ENCODE measurements at places on chromosomes 4 and X.

- DNase-seq, result no peak
Measured at GRCh38 chr4:182968917-182969650, 51.9 kb upstream of the DCTD start.

- no peak for DNase-seq
Measured at GRCh38 chr4:76035141-76035540, 729 bp downstream of the CXCL11 start.

- DNase-seq, result no peak
Measured at GRCh38 chrX:140292188-140292587, 212.7 kb downstream of the SOX3 start.

DNA sequence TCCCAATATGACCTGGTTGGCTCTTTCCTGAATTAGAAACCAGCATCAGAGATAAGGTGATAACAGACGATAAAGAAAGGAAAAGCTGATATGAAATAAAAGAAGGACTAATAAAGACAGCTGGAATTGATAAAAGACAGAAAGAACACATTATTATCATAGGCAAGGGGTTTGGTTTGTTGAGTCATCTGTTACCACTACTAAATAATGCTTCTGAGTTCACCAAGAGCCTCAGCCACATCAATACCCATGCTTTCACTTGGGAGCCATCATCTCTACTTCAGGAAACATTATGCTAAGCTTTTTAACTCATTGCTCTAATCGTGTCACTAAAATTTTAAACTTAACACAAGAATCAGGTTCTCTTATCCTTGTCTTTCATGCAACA lies 27.6 kb downstream of the ANXA5 start:
- DNase-seq, result no peak

- no peak for DNase-seq
Measured at GRCh38 chrX:96619588-96619987, 65.1 kb upstream of the DIAPH2 start.

GRCh38 chr4:23458054-23458453 lies 431.8 kb downstream of the PPARGC1A start:
- DNase-seq, result no peak

DNA sequence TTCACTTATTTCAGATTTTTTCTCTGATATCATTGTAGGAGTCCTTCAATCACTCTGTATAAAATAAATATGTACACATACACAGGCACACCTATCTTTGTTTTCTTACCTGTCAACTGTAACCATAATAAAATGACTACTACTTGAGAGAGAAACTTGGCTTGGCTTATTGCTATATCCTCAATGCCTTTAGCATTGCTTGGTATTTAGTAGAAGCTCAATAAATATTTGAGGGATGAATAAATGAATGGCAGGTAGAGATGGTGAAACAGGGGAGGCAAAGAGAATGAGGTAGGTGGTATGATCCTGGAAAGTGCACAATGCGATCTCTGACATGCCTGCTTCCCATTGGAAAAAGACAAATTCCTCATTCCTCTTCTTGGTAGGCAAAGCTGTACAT lies 21.8 kb upstream of the CXCL6 start:
- DNase-seq, result no peak
